Coronary artery (tissue), 2 donors: ENCODE measurements at places on chromosomes 6 and 20.

DNA sequence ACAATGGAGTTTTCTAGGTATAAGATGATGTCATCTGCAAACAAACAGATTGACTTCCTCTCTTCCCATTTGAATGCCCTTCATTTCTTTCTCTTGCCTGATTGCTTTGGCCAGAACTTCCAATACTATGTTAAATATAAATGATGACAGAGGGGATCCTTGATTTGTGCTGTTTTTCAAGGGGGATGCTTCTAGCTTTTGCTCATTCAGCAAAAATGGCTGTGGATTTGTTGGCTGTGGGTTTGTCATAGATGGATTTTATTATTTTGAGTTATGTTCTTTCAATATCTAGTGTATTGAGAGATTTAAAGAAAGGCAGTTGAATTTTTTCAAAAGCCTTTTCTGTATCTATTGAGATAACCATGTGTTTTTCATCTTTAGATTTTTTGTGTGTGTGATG lies 662.4 kb upstream of the EYS start:
- no peak for DNase-seq

DNA sequence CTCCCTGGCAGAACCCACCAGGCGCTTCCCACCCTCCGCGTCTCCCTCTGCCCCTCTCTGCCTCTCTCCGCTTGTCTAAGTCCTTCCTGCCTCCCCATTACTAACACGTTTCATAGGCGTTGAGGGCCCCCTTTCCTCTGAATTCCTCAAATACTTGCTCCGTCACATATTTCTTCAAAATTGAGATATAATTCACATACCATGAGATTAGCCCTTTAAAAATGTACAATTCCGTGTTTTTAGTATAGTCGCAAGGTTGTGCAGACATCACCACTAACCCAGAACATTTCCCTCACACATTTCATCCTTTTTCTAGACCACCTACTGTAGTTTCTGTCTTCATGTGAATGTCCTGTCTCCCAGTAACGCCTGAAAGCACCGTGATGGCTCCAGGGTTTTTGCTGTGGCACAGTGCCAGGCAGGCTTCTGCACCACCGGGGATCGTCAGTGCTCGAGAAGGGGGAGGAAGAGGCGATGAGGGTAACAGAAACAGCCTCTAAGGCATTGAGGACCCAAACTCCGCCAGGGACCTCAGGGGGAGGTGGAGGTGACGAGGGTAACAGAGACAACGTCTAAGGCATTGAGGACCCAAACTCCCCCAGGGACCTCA lies 141.9 kb upstream of the SNX9 start:
- DNase-seq, result no peak

- no peak for DNase-seq
Observed at GRCh38 chr20:12036142-12036541, 118.4 kb downstream of the BTBD3 start.

- no peak for DNase-seq
Observed at GRCh38 chr6:129248946-129249345, 366.0 kb downstream of the LAMA2 start.

GRCh38 chr6:107079429-107079828 lies 35.9 kb downstream of the BEND3 start:
- no peak for DNase-seq

DNA sequence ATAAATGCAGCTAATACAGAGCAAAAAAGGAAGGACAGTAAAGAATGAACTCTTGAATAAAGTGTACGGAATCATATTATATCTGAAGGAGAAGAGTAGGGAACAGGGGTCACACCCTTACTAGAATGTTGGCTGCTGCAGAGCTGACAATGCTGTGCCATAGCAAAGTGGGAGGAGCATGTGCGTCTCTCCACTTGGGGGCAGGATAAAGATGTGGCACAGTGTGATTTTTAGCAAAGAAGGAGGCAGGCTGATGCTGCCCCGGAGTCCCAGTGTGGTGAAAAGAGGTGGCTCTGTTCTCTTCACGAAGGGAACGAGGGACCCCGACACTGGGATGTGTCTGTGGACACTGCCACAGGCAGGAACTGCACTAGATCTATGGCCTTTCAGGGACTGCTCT lies 67.5 kb downstream of the INSM1 start:
- no peak for DNase-seq

DNA sequence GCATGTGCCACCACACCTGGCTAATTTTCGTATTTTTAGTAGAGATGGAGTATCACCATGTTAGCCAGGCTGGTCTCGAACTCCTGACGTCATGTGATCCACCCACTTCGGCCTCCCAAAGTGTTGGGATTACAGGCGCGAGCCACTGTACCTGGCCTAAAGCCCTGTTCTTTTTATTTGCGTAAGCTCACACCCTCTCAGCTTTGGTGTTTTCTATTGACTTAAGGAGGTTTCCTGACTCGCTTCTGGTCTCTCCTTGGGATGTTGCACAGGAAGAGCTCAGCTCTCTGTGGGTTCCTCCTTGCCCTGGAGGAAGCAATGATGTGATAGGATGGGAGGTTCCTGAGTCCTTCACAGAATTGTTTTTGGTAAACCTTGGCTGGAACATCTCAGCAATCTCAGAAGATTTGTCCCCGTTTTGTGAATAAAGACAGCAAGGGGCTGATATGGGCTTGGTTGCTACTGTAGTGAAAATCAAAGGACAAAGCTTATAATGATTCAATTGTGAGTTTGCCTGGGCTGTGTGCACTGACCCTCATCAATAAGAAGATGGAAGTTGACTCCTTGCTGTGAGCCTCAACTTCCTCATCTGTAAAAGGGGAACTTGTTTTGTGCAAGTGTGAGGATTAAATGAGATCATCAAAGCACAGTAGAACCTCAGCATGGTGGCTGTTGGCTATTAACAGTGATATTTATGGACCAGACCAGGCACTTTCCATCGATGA lies 27.0 kb downstream of the TOX2 start:
- no peak for DNase-seq

- no peak for DNase-seq
Observed at GRCh38 chr6:43412541-43412940, 14.8 kb upstream of the ABCC10 start.

DNA sequence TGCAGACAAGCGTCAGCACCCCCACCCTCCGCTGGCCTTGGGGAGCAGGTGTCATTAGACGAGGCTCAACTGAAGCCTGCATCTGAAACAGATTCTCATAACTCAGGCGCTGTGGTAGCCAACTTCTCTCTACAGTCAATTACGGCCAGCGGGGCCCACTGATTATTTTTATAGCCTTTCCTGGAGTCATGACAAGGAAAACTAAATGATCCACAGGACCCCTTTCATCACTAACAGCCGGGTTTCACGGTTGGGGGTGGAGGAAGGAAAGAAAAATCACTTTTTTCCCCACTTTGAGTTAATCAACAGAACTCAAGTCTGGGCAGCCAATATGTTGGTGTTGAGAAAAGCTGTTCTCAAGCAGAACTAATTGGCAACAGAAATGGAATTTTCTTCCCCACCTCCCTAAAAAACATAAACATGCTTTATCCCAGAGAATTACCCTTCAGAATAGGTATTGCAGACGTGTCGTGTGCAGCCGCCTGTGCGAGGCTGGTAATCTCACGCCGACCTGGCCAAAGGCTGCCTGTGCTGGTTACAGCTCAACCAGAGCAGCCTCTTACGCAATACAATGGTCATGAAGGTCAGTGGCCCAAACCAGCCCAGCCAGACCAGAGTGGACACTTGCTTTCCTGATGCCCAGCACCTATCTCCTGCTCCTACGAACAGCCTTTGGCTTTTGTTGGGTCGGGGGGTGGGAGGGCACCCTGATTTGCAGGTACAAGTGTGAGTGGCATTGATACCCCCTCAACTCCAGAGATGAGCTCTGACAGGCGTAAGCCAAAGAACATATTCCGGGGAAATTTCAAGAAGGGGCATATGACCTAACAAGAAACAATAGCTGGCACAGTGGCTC lies 11.0 kb downstream of the RIPOR3 start:
- no peak for DNase-seq

GRCh38 chr6:53651764-53652401 lies 13.7 kb downstream of the KLHL31 start:
- DNase-seq, result no peak

- DNase-seq, result no peak
Observed at GRCh38 chr6:159983641-159984080, 14.8 kb downstream of the IGF2R start.
